Iris pigment epithelial cell (primary cell): ENCODE measurements at places on chromosomes 7 and 10.

GRCh38 chr7:8435590-8436545 lies 2.5 kb downstream of the NXPH1 start:
- DNase-seq: no peak

- no peak for DNase-seq
Observed at GRCh38 chr7:27478084-27478483, 184.6 kb downstream of the HIBADH start.

- DNase-seq: no peak
Observed at GRCh38 chr7:109834851-109835250, 1256.1 kb upstream of the LRRN3 start.

DNA sequence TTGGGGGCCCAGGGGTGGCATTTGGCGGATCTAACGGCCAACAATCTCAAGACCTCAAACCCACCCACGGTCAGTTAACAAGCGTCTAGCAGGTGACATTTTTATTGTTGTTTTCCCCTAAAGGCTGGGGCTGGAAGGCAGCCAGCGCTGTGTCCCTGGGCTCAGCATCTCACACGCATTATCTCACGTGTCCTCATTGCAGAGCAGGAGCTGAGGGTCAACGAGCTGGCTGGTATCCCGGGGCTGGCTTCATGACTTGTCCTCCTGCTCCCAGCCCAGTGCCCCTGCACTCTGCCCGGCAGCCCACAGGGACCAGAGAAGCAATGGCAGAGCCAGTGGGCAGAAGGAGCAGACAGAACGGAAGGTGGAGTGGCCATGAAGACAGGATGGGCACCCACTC lies 54.4 kb upstream of the TMEM273 start:
- no peak for DNase-seq

GRCh38 chr7:51426163-51426562 lies 109.6 kb upstream of the COBL start:
- no peak for DNase-seq
